ENCODE measurements at places on chromosomes 7 and 10. TPM values are rescaled to one million over a fixed set of nuclear protein-coding genes. Genes with fewer than 3 reads are reported as not detected.

Gene TMEM229A
- not detected for total RNA-seq

Gene INA
- 3.9 TPM for total RNA-seq

Gene TYW1B
- total RNA-seq = 6.9 TPM

GRCh38 chr7:36070230-36070629 is 82.8 kb upstream of the EEPD1 start:
- DNase-seq = no peak

DNA sequence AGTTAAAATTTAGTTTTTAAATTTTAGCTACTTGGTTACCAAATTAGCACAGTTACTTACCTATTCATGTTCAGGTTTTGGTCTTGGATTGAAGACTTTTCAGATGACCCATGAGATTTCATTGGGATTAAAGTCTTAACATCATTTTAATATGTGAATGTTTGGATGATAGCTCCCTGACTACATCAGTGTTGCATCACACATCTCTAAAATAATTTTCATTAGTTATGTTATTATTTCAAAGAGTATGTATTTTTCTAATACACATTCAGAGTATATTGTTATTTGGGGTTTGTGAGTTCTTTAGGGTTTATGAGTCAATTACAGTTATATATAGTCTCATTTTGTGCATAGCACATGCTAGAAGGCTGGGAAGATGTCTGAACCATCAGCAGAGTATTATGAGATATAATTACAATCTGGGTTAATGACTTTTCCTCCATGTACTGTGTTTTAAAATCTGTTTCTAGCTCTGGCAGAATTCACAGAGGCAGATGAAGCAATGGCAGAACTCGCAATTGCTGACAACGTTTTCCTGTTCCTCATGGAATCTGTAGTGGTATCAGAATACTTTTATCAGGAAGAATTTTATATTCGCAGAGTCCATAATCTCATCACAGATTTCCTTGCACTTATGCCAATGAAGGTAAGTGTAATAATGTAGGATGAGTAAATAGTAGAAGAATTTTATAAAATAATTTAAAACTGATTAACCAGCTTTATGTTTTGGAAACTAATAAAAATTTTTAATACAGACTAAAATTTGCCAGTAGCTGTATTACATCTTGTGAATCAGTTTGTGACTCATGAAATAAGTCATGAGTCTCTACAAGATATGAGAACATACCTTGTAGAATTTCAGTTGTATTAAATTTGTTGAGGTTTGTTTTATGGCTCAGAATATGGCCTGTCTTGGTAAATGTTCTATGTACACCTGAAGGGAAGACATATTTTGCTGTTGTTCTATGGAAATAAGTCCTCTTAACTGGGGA is 26.9 kb downstream of the NUP205 start:
- DNase-seq = no peak

DNA sequence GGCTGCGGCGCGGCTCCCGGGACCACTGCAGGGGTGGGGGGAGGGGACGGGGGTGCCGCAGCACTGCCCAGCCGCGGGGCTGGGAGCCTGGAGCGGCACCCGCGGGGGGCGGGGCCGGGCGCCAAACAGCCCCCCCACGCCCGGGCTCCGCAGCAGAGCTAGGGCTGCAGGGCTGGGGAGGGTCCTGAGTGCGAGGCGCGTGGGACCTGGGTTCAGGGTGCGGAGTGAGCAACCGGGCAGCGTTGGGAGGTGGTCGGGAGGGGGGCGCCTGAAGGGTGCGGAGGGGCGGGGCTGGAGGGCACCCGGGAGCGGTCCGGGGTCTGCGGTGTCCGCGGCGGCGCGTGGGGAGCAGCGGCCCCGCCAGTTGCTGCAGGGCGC is 528 bp downstream of the CAMK2G start:
- DNase-seq = no peak

DNA sequence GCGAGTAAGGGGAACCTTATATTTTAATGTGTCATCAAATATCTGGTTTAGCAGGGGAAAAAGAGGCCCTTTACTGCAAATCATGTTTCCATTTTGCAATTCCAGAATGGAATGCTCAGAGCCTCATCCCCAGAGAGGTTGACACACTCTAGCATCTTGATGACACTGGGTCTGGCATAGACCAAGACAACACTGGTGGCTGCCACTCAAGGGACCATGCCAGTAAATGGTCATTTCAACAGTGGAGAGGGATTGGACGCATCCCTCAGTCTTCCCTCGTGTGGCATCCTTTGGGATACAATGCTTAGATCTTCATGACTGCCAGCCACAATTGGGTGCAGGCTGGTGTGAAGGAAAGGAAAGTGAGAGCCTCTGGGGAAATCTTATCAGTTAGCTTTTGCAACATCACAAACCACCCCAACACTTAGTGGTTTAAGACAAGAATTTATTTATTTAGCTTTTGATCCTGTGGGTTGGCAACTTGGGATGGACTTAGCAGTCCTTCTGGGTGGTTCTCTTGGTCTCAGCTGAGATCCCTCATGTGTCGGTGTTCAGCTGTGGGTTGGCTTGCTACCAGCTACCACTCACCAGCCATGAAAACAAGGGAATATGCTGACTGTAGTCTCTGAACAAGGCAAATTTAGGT is 21.6 kb downstream of the TACC2 start:
- no peak for DNase-seq

DNA sequence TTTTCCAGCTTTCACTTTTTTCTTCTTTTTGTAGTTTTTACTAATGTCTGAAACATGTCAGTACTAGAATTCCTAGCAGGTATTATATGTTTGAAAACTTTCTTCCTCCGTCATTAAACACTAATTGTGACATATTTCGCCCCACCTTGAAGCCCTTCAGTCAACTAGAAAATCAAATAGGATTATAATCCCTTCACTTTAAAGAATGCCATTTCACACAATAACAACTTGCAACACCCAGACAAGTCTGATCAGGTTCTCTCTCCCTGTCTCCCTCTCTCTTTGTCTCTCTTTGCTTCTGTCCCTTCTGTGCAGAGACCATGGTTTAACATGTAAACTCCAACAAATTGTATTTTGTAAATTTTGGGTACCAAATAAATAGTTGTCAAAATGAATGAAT is 373.5 kb downstream of the SEMA3D start:
- no peak for DNase-seq

- no peak for DNase-seq
Observed at GRCh38 chr7:108340856-108341411, 115.3 kb downstream of the NRCAM start.

- no peak for DNase-seq
Observed at GRCh38 chr10:13794992-13795612, 208.3 kb downstream of the PRPF18 start.
